T follicular helper cell (primary cell): ENCODE measurements at places on chromosomes 2 and 18.

DNA sequence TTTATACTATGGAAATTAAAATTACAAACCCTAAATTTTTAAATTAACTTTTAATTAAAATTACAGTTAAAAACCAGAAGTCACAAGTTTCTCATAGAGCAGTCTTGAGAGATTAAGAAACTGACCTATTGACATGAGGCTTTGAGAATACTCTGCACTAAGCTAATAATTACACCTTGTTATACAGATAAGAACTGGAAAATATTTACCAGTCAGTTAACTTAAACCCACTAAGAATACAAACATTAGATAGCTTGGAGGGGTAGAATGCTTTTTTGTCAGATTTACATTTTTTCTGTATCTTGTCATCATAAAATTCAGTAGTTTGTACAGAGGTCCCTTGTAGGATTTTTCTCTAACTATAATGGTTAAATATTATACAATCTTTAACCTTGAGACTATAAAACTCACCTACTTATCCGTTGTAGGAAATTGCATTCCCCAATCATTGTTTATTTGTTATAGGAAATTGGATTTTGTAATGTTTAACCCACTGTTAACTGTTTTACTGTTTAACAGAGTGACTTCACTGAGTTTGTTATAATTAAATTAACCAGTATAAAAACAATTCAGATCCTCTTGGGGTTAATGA is 219.7 kb upstream of the PKDCC start:
- no peak for DNase-seq

GRCh38 chr2:62309465-62310091 is 113.7 kb downstream of the B3GNT2 start:
- DNase-seq, result no peak

DNA sequence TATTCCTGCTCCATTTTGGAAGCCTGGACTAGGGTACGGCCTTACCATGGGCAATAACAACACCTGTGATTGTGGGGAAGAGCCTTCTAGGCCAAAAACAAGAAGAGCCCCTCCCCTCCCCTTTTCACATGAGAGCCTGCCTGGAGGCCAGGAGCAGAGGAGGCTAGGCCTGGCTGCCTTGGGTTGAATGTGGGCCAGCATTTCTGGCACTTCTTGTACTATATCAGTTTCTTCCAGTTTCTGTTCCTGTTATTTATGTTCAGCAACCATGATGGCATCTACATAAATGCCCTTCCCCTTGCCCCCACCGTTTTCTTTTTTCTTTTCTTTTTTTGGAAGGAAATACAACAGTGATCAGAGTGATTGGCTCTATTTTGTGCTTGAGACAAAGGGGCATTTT is 58.4 kb downstream of the KCTD18 start:
- no peak for DNase-seq

DNA sequence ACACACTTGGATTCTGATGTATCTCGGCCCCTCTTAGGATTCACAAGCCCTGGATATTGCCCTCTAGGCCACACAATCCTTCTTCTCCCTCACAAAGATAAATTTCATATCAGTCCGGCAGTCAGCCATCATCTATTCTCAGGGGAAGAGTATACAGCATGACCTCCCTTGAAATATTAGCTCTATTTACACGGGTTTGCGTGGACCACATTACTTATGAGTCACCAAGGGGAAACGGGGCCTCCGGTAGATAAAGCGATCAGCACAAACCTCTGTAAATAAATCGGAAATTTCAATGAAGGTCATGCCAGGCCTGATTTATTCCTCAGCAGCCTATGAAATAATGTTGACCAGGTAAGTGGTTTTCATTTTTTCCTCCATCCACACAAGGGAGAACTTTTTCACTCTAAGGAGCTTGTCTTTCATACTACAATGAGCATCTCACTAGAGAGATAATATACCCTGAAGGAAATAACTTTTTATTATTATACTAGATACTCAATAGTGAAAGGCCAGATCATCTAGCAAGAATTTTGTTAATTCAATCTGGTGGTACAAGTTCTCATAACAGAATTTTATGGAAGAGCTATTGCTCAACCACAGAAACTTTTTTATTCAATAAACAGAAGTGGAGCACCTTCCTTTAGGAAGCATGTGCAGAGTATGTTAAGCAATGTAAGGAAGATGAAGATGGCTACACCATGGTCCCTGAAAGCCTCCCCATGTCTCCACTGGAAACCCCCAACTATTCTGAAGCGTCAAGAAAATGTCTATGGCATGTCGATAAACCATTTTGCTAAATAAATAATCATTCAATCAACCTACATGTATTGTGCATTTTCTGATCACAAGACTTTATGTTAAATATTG is 125.2 kb upstream of the PIK3C3 start:
- DNase-seq, result no peak

DNA sequence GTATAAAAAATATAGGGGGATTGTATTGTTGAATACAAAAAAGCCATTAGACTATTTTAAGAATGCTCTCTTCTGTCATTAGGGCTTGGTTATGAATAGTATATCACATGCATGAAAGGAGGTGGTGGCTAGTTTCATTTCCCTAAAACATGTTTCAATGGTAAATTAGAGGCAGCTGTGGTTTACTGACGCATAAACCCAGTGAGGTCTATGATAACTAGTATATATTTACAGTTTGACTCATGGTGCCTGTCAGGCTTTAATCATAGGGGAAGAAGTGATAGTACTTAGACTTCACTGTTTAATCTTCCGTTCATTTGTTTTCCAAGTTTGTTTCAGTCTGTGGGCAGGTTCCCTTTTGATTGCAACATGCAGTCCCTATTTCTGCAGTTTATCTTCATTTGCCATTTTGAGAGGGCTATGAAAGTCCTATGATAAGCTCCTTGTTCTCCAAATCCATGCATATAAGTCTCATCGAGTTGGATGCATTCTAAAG is 55.1 kb upstream of the MAP4K3 start:
- no peak for DNase-seq

GRCh38 chr2:165479856-165480255 is 10.4 kb downstream of the CSRNP3 start:
- no peak for DNase-seq
